Heart right ventricle (tissue), 16 donors: ENCODE measurements at places on chromosomes 12 and 14. TPM values are rescaled to one million over a fixed set of nuclear protein-coding genes. Genes with fewer than 3 reads are reported as not detected.
A peak's percentile ranks its signal among the peaks of the same experiment; 100 is the strongest.

GRCh38 chr12:109475993-109476806 lies 900 bp downstream of the KCTD10 start:
- peak overlapping the region; percentile 73 for H3K4me3 ChIP-seq
- no peaks in the 10 kb centered on the region for H3K36me3 ChIP-seq
- H3K27ac ChIP-seq: peak overlapping the region; percentile 98
- no peak for DNase-seq
- no peaks in the 10 kb centered on the region for H3K27me3 ChIP-seq
- peaks cover 52% of the 10 kb centered on the region for H3K4me1 ChIP-seq

GRCh38 chr14:79298373-79298772 lies 912.9 kb downstream of the DIO2 start:
- DNase-seq: no peak
- no peak overlapping the region for H3K4me3 ChIP-seq
- H3K27ac ChIP-seq: no peak overlapping the region
- H3K27me3 ChIP-seq: no peaks in the 10 kb centered on the region

DNA sequence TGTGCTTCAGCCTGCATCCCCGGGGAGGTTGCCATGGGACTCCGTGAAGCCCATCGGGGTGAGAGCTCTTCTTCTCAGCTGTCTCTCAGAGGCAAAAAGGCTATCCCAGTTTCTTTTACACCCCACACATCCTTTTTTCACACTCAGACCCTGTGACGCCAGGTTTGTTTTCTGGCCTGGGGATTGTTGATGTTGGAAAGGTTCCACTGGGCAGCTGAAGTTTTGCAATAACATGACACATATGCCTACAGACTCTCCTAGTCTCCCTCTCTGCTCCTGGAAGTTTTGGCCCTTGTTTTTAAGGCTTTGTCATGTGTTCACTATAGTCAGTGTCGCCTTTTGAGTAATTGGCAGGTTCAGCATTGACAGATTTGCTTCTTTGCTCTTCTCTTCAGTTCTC lies 118.6 kb downstream of the SMOC1 start:
- no peaks in the 10 kb centered on the region for H3K27me3 ChIP-seq
- no peaks in the 10 kb centered on the region for H3K36me3 ChIP-seq
- H3K4me3 ChIP-seq: no peak overlapping the region
- H3K27ac ChIP-seq: no peak overlapping the region

DNA sequence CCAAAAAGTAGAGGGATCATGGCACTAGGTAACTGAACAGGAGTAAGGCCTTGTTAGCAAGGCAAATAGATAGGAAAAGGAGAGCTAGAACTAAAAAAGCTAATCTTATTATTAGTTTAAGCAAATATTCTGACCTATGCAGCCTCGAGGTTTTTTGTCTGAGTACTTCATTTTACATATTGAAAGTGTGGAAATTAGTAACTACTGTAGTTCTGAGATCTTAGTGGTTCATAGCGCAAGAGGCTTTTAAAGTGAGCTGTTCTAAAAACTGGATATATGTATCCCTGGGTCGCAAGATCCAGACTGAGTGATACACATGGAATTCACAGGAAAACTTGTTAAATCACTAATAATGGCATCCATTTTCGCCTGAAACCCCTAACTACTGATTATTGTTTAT lies 411.0 kb upstream of the SOX5 start:
- no peak overlapping the region for H3K4me3 ChIP-seq
- no peak for DNase-seq
- H3K36me3 ChIP-seq: no peaks in the 10 kb centered on the region
- H3K4me1 ChIP-seq: no peaks in the 10 kb centered on the region

GRCh38 chr12:72888693-72889092 lies 616.5 kb downstream of the TRHDE start:
- H3K27me3 ChIP-seq: no peaks in the 10 kb centered on the region
- no peaks in the 10 kb centered on the region for H3K4me1 ChIP-seq
- H3K36me3 ChIP-seq: no peaks in the 10 kb centered on the region
- no peak for DNase-seq
- no peak overlapping the region for H3K4me3 ChIP-seq

DNA sequence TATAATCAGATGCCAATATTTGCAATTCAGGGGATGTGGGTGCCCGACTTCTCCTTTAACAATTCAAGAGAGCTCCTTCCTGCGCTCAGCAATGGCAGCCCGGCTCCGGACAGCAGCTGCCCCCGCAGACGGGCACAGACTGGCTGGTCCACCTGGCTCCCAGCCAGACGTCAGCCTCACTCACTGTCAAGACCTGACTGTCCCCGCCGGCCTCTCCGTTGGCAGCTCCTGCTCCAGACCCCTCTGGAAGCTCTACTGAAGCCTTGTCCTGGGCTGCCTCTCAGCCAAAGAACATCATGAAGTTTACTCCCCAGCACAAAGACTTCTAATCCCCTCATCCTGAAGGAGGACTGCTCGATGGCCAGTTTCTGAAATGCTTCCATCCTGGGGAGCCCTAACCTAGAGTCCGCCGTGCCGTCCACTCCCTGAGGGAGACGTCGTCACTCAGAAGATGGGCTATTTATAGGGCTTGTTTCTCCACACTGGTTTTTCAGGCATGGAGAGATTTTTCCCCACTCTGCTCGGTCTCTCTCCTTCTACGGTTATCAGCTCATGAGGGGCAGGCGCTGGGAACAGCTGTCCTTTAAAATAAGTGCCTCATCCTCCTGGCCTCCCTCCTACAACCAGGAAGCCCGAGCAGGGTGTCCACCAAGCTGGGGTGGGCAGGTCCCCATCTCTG lies 126.2 kb downstream of the RFLNA start:
- peak; percentile 69 for DNase-seq
- no peaks in the 10 kb centered on the region for H3K27me3 ChIP-seq
- H3K27ac ChIP-seq: peak overlapping the region; percentile 88
- H3K4me1 ChIP-seq: peaks cover 49% of the 10 kb centered on the region

DNA sequence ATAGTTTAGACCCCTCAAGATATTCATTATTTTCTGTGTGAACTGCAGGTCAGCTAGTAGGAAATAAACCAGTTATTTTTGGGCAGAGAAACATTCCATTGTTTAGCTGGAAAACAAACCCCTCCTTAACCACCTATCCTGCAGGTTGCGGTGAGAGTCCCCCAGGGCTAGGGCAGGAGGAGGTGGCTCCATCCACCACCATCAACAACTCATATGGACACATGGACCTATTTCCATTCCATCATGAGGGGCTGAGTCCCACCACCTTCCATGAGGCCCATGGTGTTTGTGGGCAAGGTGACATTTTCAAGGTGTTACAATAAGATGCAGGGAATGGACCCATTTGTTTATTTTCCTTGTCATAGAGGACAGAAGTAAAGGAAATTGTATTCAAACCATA lies 160.1 kb downstream of the FOXN3 start:
- no peaks in the 10 kb centered on the region for H3K27me3 ChIP-seq
- H3K27ac ChIP-seq: no peak overlapping the region
- peaks cover 56% of the 10 kb centered on the region for H3K4me1 ChIP-seq
- H3K36me3 ChIP-seq: no peaks in the 10 kb centered on the region
- no peak overlapping the region for H3K4me3 ChIP-seq

DNA sequence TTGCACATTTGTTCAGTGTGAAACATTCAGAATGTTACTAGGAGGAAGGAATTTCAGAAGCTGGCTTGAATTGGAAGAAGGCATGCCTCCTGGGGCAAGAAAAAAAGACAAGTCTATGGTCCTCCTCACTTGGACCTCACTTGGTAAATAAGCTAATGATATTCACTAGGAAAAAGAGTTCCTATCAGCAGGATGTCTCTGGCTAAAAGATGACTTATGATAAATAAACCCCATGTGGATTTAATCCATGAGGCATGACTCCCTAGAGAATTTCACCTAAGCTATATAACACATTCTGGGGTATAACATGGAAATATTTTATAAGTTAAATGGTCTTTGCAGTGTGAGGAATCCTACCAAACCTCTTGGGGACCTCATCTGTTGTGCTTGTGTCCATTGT lies 199.9 kb downstream of the LRIG3 start:
- no peaks in the 10 kb centered on the region for H3K27me3 ChIP-seq
- H3K4me3 ChIP-seq: no peak overlapping the region
- no peaks in the 10 kb centered on the region for H3K36me3 ChIP-seq
- no peaks in the 10 kb centered on the region for H3K4me1 ChIP-seq

- H3K4me1 ChIP-seq: peaks cover 4% of the 10 kb centered on the region
- no peak overlapping the region for H3K4me3 ChIP-seq
- peak; percentile 64 for DNase-seq
- H3K27ac ChIP-seq: peak overlapping the region; percentile 47
These were observed 64.2 kb upstream of the FOXN3 start for GRCh38 chr14:89481196-89481595.

DNA sequence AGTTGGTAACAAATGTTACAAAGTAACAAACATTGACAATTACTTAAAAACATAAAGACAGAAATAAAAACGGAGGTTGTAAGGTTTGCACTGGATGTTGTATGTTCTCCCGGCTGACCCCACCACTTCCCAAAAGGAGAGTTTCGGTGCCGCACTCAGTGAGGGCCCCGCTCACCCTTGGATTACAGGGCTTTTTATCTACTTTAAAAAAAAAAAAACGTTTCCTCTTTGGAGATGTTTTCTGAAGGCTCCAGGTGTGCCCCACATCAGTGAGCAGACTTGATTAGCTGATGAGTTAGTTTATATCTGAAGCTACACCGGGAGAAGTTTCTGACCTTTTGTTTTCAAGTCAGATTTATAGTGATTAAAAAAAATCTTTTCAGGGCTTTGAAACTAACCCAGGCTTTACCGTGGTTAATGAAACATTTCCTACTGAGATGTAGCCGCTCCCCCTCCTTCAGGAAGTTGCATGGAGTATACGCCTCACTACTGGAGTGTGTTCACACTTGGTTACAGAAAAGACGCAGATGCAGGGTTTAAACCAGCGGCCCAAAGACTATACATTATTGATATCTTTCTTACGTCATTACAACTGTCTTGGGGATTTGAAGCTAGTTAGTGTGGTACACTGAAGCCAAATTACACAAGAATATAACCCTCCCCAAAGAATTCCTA lies 38.0 kb upstream of the BCL7A start:
- no peak overlapping the region for H3K27ac ChIP-seq
- H3K4me3 ChIP-seq: no peak overlapping the region

DNA sequence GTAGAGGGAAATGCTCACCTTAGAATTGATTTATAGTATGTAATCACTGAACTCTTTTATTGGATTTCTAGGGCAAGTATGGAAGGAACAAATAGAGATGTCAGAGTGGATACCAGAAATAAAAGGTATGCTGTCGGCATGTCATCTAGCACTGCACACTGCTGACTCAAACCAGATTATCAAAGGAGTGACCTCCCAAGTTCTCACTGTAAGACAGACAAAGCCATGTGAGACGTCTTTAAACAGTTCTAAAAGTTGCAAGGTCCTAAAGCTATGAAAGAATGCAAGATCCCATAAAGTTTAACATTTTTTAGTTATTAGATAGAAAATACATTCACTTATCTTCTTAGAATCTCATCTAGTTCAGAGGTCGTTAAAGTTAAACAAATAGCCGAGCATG lies 70.0 kb upstream of the CPM start:
- no peaks in the 10 kb centered on the region for H3K27me3 ChIP-seq
- H3K4me1 ChIP-seq: peaks cover 9% of the 10 kb centered on the region
- no peaks in the 10 kb centered on the region for H3K36me3 ChIP-seq
- no peak for DNase-seq
- no peak overlapping the region for H3K27ac ChIP-seq
- no peak overlapping the region for H3K4me3 ChIP-seq

- H3K4me3 ChIP-seq: no peak overlapping the region
- no peaks in the 10 kb centered on the region for H3K27me3 ChIP-seq
- H3K36me3 ChIP-seq: no peaks in the 10 kb centered on the region
- H3K4me1 ChIP-seq: peaks cover 79% of the 10 kb centered on the region
- no peak for DNase-seq
These were observed 6.0 kb downstream of the CCDC85C start for GRCh38 chr14:99597911-99598600.

DNA sequence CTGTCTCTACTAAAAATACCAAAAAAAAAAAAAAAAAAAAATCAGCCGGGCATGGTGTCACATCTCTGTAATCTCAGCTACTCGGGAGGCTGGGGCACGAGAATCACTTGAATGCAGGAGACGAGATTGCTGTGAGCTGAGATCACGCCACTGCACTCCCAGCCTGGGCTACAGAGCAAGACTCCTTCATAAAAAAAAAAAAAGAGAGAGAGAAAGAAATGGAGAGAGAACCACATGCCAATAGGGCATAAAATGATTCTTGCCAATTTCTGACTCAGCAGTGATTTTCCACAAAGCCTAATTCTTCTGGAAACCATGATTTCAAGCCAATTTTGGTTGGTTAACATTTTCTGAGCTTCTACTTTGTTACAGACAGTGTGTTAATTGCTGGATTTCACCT lies 250.4 kb upstream of the SEL1L start:
- H3K27me3 ChIP-seq: no peaks in the 10 kb centered on the region
- H3K4me3 ChIP-seq: no peak overlapping the region
- H3K4me1 ChIP-seq: no peaks in the 10 kb centered on the region
- DNase-seq: no peak

GRCh38 chr12:59036973-59037762 lies 116.9 kb upstream of the LRIG3 start:
- H3K4me1 ChIP-seq: no peaks in the 10 kb centered on the region
- no peak for DNase-seq
- no peaks in the 10 kb centered on the region for H3K36me3 ChIP-seq
- H3K27me3 ChIP-seq: no peaks in the 10 kb centered on the region
- no peak overlapping the region for H3K27ac ChIP-seq

The TCL1A gene
- polyA plus RNA-seq: 0.33 TPM

The CCND2 gene
- polyA plus RNA-seq: 27.5 TPM

The GPX2 gene
- not detected for polyA plus RNA-seq

The IFNG-AS1 gene
- polyA plus RNA-seq: not detected

The MON2 gene
- 14.8 TPM for polyA plus RNA-seq

The GPR137C gene
- 1.4 TPM for polyA plus RNA-seq

The OR10P1 gene
- not detected for polyA plus RNA-seq
